Activated CD4-positive, CD25-positive, alpha-beta regulatory T cell treated with anti-CD3 and anti-CD28 coated beads, Interleukin-2, amount 50 U/mL, for 24 hours (primary cell): ENCODE measurements at places on chromosomes 1 and 21.
A peak's percentile ranks its signal among the peaks of the same experiment; 100 is the strongest.

GRCh38 chr21:41610042-41610839 is 102.3 kb upstream of the TMPRSS2 start:
- no peak for ATAC-seq

- ATAC-seq: no peak
Measured at GRCh38 chr1:97433094-97433823, 487.6 kb downstream of the DPYD start.

DNA sequence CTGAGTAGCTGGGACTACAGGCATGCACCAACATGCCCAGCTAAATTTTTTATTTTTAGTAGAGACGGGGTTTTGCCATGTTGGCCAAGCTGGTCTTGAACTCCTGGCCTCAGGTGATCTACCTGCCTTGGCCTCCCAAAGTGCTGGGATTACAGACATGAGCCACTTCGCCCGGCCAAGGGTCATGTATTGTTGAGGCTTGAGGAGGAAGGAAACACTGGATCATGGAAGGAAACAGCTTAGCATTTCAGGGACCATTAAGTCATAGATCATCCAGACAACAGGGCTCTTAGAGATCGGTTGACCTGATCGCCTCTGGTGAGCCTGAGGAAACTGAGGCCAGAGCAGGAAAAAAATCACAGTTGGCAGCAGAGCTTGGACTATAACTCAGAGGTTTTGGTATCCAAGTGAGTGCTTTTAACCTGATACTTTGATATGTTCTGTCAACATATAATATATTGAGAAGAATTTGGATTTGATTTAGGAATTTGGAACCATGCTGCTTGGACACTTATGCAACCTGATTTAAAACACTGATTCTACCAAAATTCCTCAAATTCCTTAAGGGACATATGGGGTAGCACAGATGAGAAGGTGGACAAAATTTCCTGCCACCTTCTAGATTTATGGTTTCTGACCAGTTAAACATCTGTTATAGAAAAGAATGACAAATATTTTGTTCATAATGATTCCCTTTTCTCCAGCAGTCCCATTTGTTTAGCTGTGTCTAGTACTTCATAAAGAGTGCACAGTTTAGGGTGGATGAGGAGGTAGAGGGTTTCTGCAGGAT is 13.1 kb upstream of the BMP8A start:
- no peak for ATAC-seq

- peak; percentile 64 for ATAC-seq
Measured at GRCh38 chr1:187051618-187052232, 223.0 kb downstream of the PLA2G4A start.

DNA sequence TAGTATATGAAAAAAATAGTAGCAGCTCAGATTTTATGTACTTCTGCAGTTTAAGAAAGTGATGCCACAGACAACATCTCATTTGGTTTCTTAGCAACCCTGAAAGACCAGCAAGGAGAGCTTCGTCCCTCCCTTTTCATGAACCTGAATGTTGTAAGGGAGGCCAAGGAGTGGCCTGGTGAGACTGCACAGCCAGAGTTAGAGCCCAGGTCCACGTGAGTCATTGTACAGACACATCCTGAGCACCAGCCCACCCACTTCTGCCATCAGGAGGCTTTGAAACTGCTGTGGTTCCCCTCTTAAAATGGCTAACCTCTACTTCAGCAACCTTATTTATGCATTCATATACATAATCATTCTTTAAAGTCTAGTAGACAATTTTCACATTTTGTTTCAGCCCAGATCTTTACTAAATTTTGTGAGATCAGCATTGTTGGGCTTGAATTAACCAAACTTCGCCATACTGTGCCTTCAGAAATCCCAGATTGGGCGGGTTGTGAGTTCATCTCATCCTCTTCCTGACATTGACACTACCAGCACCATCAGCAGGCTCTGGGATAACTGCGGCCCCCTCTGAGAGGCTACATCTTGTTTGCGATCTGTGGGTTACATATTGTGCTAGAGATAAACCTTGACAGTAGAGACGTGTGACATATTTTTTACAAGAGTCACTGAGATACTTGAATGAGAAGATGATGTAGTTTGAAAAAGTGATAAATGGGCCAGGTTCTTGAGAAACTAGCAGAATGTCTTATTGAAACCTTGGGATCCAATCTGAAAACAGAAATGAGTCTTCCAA is 106.7 kb downstream of the CAMTA1 start:
- peak; percentile 43 for ATAC-seq

- no peak for ATAC-seq
Measured at GRCh38 chr1:200558866-200559459, 61.6 kb downstream of the KIF14 start.

GRCh38 chr1:208935517-208936187 is 647.9 kb upstream of the CAMK1G start:
- no peak for ATAC-seq

DNA sequence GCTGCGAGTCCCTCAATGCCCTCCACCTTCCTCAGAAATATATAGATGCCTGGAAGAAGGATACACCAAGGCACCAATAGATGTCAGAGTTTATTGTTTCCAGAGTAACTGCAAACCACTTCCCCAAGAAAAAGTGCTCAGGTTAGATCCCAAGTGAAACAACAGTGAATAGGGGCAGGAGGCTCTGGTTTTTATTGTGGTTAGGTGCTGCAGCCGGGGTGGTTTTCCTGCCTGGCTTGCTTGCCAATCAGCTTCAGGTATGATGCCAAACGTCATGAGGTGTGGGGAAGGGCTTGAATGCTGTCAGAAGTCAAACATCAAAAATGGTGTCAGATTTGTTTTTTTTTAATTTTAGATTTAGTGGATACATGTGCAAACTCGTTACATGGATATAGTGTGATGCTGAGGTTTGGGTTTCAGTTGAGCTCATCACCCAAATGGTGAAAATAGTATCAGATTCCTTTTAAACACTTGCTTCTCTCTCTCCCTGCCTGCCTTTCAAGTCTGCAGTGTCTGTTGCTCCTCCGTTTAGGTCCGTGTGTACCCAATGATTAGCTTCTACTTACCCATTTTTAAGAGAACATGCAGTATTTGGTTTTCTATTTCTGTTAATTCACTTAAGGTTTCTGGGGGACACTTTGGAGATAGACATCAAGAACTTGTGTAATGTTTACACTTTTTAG is 1317.0 kb downstream of the MRPL39 start:
- no peak for ATAC-seq

DNA sequence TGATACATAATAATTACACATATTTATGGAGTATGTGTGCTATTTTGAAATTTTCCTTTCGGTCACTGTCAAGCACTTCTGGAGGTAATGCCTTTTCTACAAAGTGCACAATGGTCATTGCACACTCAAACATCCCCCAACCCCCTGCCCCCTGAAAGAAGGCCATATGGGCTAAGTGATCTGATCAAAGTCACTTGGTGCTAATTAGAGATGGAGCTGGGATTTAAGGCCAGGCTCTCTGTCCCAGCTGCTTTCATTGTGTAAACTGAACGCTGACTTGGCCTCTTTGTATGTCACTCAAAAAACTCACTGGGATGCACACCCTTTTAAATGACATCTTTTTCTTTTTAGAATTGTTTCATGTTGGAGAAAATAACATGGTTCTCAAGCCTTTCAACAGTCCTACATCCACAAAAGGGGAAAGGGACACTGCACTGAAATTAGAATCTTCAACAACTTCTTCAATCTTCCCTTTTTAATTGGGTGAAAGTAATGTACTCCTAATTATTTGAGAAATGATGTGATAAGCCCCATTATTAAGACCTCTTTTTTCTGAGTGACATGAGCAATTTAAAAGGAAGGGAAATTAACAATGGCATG is 149.2 kb downstream of the ST6GALNAC5 start:
- no peak for ATAC-seq

DNA sequence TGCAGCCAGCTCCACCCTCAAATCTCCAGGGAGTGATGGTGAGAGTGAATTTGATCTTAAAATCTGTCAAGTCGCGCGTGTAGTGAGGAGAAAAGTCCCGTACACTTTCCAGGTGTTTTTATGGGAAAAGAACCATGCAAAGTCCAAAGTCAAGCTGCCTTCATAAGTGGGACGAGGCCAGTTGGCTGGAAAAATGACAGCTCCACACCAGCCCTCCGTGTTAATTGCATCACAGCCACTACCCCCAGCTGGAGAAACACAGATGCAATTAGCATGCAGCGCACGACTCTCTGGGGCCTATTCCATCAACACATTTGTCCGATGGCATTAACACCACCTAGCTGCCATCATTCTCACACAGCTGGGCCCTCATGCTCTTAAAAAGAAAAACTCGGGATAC is 68.4 kb downstream of the KLHDC7A start:
- ATAC-seq: no peak

DNA sequence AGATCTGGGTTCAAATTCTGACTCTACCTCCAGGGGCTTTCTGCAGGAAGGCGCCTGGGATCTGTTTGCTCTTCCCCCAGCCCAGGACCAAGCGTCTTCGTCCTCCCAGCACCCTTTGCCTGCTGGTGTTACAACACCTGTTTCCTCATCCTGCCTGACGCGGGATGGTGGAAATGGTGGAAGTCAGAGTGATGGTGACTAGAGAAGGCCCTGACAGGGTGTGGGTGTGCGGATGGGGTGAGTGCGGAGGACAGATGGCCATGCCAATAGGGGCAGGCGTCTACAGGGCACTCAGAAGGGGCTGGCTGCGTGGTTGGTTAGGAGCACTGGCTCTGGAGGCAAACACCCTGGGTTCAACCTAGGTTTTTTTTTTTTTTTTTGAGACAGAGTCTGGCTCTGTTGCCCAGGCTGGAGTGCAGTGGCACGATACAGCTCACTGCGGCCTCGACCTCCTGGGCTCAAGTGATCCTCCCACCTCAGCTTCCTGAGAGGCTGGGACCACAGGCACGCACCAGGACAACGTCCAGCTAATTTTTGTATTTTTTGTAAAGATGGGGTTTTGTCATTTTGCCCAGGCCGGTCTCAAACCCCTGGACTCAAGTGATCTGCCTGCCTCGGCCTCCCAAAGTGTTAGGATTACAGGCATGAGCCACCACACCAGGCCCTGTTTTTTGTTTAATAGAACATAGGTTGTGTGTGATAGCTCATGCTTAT is 1.5 kb downstream of the THEMIS2 start:
- no peak for ATAC-seq

DNA sequence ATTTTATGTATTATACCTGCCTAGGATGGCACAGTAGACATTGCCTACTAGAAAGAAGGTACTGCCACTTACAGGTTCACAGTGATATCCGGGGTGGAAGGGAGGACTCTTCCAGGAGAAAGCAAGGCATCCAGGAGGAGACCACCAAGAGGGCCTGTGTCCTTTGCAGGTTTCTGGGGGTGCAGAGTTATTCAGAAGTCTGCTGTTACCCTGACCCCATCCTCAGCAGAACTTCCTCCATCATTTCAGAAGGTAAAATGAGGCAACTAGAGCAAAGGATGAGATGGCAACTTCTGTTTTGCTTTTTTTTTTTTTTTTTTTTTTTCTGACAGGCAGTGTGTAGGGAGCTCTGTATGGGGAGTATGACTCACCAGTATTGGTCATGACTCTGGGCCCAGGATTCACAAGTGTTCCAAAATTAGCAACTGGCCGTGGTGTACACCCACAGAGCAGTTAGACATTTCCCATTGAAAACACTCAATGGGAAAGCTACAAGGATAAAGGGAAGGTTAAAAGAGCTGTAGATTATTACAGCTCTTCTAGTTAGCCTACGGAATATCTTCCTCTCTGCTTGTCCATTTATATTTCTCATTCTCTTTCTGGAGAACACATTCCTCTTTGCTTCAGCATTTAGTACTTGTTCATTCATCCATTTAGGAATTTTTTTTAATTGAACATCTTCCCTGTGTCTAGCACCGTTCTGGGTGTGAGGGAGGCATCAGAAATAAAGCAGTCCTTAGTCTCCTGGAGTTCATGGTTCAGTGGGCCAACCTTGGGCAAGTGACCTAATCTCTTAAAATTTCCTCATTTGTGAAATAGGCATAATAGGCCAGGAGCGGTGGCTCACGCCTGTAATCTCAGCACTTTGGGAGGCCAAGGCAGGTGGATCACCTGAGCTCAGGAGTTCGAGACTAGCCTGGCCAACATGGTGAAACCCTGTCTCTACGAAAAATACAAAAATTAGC is 50.5 kb upstream of the PPP2R5A start:
- ATAC-seq: peak; percentile 92

DNA sequence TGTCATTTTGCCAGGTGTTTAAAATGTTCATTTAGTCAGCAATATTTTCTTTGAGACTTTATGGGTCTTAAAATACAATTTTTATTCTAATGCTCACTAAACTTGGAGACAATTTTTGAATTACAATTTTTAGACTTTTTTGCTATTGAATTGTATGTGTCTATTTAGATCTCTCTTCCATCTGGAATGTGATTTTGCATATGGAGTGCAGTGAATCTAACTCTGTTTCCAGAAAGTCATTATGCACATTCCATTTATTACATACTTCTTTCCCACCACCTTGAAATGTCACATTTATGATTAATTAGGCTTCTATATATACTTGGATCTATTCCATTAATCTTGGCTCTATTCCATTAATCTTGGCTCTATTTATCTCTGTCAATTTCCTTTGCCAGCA is 5.6 kb upstream of the TSPEAR start:
- no peak for ATAC-seq

DNA sequence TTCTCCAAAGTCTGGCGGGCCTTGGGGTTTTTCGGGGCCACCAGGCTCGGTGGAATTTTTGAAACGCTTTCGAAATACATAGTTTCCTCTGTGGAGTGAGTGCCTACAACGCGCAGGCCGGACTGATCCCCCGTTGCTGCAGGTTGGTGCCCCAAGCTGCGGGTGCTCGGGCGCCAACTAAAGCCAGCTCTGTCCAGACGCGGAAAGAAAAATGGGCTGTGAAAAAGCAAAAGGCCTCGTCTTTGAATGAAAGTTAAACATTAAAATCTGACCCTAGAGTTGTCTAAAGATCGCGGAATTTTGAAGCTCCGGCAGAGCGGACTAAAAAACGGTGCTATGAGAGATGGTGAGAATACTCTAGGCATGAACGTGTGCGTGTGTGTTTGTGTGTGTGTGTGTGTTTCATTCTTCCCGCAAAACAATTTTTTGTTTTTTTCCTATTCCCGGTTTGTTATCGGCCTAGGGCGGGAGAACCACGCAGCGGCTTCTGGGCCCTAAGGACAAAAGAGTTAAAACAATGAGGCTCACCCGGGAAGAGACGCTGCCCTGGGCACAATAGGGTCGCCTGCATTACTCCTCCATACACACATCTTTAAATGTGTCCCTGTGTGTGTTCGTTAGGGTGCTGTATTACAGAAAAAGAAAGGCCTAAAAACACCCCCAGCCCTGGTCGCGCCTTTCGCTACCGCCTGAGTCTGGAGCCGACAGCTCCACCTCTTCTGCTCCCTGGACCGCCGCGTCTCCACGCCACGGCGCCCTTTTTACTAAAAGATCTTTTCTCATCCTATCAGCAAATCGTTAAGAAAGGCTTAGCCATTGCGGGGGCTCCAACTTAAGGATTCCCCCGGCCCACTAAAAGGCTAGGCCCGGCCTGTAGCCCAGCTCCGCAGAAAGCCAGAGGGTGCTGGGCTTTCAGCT is 3.2 kb downstream of the TBX15 start:
- ATAC-seq: no peak

GRCh38 chr1:244319283-244320132 is 132.2 kb downstream of the ADSS2 start:
- ATAC-seq: peak; percentile 76

GRCh38 chr1:46790446-46791101 is 8.3 kb upstream of the CYP4B1 start:
- ATAC-seq: no peak

GRCh38 chr1:37987679-37988078 is 2.1 kb downstream of the SF3A3 start:
- ATAC-seq: no peak

- ATAC-seq: no peak
Measured at GRCh38 chr21:25708467-25709065, 26.1 kb downstream of the ATP5PF start.
